ENCODE measurements at places on chromosomes 13 and 19. TPM values are rescaled to one million over a fixed set of nuclear protein-coding genes. Genes with fewer than 3 reads are reported as not detected.

Gene ERICH4
- total RNA-seq, result not detected

Gene PLEKHF1
- total RNA-seq, result 65.2 TPM

Gene ZBTB32
- total RNA-seq, result not detected

Gene SRRM5
- 0.17 TPM for total RNA-seq

Gene SGCG
- total RNA-seq, result not detected

Measured in smooth muscle cell of trachea (primary cell).